Naive thymus-derived CD8-positive, alpha-beta T cell (primary cell): ENCODE measurements at places on chromosomes 11 and 22.

GRCh38 chr11:35305670-35306382 lies 113.5 kb downstream of the SLC1A2 start:
- H3K27ac ChIP-seq, result peak overlapping the region; percentile 94
- no peaks in the 10 kb centered on the region for H3K27me3 ChIP-seq
- peaks cover 23% of the 10 kb centered on the region for H3K4me1 ChIP-seq

DNA sequence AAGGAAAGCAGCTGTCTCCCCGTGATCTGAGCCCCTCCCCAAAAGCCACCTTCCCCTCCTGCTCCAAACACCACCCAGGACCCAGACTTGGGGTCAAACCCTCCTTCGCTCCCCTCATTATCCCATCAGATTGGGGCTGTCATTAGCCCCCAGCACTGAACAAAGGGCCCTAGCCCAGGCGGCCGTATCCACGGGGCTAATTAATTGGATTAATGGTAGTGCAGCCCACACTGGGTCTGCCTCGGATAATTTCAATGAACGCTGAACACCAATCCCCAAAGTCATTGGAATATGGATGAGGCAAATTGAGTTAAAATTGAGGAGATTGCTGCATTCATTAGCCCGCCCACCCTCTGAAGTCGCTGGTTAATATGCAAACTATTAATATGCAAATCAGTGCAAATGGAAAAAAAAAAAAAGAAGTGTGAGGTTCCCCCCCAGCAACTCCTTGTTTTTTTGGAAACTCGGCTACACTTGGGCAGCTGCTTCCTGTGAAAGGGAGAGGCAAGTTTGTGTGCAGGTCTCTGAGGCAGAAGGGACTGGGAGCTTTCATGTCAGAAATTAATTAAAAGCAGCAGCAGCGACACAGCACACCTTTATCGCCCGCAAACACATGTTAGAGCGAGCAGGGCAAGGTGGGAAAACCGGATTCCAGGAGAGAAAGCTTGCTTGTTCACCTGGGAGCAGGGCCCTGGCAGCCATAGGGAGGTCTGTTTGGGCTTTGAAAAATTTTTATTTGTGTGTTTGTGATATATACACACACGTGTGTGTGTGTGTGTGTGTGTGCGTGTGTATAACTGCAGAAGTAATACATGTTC lies 517.8 kb downstream of the MIAT start:
- no peaks in the 10 kb centered on the region for H3K36me3 ChIP-seq
- peaks cover 25% of the 10 kb centered on the region for H3K27me3 ChIP-seq
- H3K4me3 ChIP-seq, result no peak overlapping the region
- DNase-seq, result no peak

DNA sequence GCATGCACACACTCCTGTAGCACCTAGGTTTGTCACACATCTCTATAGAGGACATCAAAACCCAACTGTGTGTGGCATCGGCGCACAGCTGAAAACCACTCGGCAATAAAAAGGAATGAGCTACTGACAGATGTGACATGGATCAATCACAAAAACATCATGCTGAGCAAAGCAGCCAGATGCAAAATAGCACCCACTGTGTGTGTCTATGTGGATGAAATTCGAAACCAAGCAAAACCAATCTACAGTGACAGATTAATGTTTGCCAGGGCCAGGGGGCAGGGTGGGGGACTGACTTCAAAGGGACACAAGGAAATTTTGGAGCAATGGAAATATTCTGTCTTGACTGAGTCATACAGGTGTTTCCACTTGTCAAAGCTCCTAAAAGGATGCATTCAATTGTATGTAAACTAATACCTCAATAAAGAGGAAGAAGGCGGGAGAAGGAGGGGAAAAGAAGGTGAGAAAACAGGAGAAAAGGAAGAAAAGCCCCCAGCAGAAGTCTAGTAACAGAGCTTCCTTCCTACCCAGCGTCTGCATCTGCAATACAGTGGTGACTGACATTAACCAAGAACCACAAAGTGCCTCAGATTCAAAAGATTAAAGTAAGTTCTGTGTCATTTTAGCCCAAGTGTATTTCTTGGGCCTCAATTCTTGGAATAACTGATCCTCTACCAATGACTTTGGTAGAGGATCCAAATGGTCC lies 49.8 kb downstream of the PACSIN2 start:
- H3K27ac ChIP-seq, result no peak overlapping the region
- peaks cover 62% of the 10 kb centered on the region for H3K4me1 ChIP-seq
- H3K4me3 ChIP-seq, result no peak overlapping the region
- no peaks in the 10 kb centered on the region for H3K27me3 ChIP-seq
- H3K36me3 ChIP-seq, result peaks cover 36% of the 10 kb centered on the region
- no peak for DNase-seq

DNA sequence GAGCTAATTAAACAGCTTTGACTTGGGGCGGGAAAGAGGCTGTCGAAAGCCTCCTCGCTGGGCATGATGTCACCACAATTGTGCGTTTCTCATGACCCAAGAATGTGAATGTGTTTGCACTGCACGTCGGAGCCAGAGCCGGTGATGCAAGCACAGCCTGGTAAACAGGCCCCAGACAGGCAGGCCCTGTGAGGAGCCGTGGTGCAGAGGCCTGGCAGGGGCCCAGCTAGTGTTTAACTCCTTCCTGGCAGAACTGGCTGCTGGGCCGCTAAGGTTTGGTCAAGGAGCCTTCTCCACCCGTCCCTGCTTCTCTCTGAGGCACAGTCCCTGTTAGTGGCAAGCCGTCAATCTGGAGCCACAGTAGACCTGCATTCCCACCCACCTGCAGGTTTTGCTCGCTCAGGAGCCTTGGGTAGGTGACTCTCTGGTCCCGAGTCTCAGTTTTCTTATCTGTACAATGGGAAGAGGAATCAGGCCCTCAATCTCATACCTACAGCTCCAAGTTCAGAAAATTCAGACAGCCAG lies 25.4 kb upstream of the SMTN start:
- H3K36me3 ChIP-seq, result no peaks in the 10 kb centered on the region
- H3K4me1 ChIP-seq, result no peaks in the 10 kb centered on the region
- no peak overlapping the region for H3K4me3 ChIP-seq

DNA sequence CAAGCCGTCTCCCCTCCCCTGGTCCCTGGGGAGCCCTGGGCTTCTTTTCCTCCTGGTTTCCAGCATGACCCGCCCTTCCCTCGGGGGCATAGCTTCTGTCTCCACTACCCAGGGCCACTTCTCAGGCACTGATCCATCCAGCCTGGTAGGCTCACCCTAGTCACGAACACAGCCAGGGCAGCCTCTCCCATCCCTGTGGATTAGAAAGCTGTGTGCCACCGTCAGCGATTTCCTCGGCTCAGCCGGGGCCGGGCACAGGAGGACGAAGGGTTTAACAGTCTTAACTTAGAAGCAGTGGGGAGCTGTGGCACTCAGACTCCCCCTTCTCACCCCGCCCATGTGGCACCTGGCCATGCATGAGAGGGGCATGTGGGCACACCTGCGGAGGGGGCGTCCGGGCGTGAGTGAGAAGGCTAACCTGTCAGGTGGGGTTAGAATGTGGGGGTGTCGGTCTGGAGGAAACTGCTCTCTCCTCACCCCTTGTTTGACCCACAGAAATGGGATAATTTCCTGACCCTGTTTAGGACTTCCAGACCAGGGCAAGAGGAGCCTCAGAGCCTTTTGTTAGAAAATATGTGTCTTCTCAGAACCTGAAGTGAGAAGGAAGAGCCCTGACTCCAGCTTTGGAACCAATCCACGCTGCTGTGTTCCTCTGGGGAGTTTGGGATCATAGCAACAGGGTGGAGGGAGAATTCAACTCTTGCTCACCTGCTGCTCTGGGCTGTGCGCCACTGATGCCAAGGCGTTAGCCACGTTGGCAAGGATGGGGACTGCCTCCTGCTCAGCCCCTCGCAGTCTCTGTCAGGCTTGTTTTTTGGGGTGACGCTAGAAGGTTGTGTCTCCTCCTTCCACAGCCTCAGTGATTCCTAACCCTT lies 14.6 kb downstream of the GLB1L2 start:
- H3K4me1 ChIP-seq, result peaks cover 15% of the 10 kb centered on the region
- DNase-seq, result no peak
- H3K4me3 ChIP-seq, result no peak overlapping the region
- no peak overlapping the region for H3K27ac ChIP-seq
- H3K27me3 ChIP-seq, result no peaks in the 10 kb centered on the region
- H3K36me3 ChIP-seq, result no peaks in the 10 kb centered on the region

GRCh38 chr11:37957717-37958116 lies 1359.7 kb upstream of the RAG2 start:
- no peaks in the 10 kb centered on the region for H3K27me3 ChIP-seq
- H3K36me3 ChIP-seq, result no peaks in the 10 kb centered on the region
- H3K4me3 ChIP-seq, result no peak overlapping the region
- H3K4me1 ChIP-seq, result no peaks in the 10 kb centered on the region
- no peak overlapping the region for H3K27ac ChIP-seq
- no peak for DNase-seq
